Gastroesophageal sphincter (tissue), 4 donors: ENCODE measurements at places on chromosomes 1 and 21. TPM values are rescaled to one million over a fixed set of nuclear protein-coding genes. Genes with fewer than 3 reads are reported as not detected.

DNA sequence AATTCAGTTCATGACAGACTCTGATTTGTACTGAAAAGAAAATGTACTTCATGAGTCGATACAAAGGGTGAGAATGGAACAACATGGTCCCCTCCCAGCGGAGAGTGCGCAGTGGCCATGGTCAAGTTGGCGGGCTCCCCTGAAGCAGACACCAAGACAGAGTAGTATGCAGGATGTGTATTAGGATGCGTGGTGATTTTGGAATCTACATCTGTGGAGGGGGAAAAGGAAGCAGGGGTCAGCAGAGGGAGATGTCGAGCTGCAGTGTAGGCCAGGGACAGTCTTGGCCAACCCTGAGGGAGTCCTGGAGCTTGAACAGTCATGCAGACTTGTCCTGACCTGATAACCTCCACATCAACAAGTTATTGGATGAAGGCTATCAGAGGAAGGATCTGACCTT, 481.0 kb downstream of the OMA1 start:
- ATAC-seq = no peak

- no peak for ATAC-seq
Measured at GRCh38 chr1:221915764-221916163, 173.9 kb upstream of the DUSP10 start.

DNA sequence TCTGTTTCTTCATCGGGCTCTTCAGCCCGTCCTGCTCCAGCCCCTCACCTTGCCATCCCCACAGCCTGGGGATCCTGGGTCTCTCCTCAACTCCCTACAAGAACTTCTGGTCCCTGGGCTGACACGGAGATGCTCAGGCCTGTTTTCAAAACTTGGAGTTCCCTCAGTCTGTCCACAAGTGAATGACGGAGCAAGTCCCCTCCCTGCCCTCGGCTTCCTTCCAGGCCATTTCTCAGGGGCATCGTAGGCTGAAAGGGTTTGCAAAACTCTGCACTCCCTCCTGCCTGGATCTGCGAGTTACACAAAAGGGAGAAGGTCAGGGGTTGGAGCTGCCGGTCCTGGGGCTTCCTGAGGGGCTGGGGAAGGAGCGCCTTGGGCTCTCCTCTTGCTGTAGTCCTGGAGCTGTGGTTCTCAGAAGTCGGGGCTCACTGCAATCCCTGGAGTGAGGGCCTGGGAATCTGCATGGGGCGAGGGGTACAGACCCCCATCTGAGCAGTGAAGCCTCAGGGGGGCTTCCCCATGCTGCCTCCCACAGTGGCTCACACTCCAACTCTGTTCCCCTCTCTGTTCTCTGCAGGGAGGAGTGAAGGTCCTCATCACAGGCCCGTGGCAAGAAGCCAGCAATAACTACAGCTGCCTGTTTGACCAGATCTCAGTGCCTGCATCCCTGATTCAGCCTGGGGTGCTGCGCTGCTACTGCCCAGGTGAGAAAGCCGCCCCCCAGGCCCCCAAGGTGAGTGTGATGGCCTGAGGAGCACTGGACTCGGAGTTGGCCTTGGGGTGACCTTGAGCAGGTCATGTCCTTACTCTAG, 100.6 kb upstream of the VAMP3 start:
- ATAC-seq = no peak

The ANGPTL3 gene
- not detected for total RNA-seq
